ENCODE measurements at places on chromosomes 3 and 15.
A peak's percentile ranks its signal among the peaks of the same experiment; 100 is the strongest.

GRCh38 chr3:128584412-128585020, 66.1 kb downstream of the RPN1 start:
- DNase-seq = peak; percentile 80

- DNase-seq = no peak
Observed at GRCh38 chr15:74768099-74768770, 13.6 kb upstream of the CSK start.

DNA sequence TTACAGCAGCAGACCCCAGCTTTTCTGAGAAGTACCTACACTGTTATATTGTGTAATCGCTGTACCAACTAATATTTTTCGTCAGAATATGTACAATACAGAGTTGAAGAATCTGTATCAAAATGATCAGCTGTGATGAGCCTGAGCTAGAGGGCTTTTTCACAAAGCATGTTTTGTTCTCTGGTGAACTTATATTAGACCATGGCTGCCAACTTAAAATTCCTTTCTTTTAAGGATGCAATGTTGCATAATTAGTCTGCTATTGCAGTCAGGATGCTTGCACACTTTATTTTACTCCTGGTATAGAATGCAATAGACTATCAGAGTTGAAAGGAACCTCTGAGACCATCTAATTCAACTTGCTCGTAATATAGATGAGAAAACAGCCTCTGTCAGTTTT, 127.8 kb downstream of the RBMS3 start:
- DNase-seq = no peak

GRCh38 chr3:13543253-13543652, 5.7 kb upstream of the FBLN2 start:
- no peak for DNase-seq

DNA sequence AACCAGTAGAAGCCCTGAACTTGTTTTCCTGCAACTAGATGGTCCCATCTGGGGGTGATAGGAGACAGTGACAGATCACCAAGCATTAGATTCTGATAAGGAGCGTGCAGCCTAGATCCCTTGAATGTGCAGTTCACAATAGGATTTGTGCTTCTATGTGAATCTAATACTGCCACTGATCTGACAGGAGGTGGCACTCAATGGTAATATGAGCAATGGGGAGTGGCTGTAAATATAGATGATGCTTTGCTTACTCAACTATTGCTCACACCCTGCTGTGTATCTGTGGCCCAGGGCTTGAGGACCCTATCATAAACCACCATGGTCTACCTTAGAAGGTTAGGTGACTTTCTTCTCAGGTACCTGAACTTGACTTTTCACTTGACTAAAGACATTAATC, 417.1 kb upstream of the ARHGEF26 start:
- DNase-seq = no peak

DNA sequence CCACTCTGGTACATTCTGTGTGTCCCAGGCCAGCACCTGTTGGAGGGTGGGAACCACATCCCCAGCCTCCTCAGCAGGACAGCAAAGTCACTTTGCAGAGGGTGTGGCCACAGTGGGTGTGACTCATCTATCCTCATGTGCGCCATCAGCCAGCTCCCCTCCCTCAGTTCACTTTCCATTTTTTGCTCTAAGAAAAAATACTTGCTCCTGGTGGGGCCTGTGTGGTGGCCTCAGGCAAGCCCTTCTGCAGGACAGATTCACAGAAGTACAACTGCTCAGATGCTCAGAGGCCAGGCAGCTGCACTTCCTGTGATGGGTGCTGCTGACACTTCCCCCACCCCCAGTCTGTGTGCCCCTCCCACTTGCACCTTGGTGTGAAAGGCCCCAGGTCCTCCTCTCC, 78.3 kb upstream of the ALDH1L1 start:
- DNase-seq = no peak

DNA sequence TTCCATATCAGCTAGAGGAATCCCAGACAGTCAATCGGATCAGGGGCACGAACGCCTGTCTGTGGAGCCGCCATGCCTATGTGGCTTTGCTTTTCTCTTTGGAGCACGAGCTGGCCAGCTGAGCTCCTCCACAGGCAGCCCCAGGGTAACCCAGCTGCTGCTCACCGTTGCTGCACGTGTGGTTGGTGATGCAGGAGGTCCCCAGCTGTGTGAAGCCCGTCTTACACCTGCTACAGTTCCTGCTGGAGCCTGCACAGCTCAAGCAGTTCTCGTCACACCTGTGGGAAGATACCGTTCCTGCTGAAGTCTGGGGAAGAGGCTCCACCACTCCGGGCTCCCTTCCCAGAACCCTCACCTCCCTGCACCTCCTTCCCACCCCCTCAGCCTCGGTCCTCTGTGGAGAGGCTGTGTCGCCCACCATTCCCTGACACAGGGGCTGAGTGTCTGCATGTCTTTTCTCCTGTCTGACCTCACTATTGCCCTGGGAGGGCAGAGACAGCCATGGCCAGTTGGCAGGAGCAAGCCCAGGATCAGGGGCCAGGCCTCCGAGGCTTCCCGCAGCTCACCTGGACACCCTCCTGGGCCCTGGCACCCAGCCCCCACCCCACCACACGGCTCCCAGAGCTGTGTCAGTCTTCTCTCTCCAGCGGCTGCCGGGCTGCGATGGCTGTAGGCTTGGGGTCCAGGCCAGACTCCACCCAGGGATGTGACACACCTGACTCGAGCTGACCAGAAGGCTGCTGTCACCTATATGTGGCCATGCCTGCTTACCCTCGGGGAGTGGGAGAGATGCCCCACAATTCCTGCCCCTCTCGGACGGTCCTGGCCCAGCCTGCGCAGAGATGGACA, 12.2 kb upstream of the SNRPA1 start:
- no peak for DNase-seq

DNA sequence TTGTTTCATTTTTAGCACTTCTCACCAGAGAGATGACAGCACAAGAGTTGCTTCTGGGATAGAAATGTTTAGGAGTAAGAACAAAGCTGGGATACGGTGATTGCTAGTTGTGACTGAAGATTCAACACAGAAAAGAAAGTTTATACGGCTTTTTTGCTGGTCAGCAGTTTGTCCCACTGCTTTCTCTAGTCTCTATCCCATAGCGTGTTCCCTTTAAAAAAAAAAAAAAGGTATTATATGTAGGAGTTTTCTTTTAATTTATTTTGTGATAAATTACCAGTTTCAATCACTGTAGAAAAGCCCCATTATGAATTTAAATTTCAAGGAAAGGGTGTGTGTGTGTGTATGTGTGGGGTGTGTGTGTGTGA, 48.0 kb downstream of the PGPEP1L start:
- DNase-seq = no peak

DNA sequence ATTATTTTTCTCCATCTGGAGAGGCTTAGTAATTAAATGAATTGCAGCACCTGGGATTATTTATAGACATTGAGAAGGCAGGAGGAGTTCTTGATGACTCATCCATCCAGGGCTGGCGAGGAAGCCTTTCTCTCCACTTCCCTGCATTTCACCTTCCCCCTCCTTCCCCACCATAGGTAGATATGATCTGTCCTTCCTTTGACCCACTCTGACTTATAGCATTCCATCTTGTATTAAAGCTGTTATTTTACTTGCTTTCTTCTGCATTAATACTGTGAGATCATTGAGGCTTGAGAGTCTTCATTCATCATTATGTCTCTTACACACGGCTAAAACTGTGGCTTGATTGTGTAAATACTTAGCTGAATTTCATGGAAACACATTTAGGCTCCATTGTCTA, 288.8 kb downstream of the FEZF2 start:
- DNase-seq = no peak

- no peak for DNase-seq
Observed at GRCh38 chr3:48112813-48113212, 75.4 kb downstream of the CDC25A start.

GRCh38 chr3:9253327-9253726, 3.9 kb upstream of the SRGAP3 start:
- DNase-seq = no peak

- DNase-seq = no peak
Observed at GRCh38 chr3:67923796-67924195, 269.4 kb upstream of the SUCLG2 start.

GRCh38 chr3:164779816-164780215, 298.5 kb downstream of the SI start:
- DNase-seq = no peak

- DNase-seq = no peak
Observed at GRCh38 chr3:108125550-108126071, 34.8 kb upstream of the CD47 start.

- no peak for DNase-seq
Observed at GRCh38 chr15:33313491-33313890, 2.7 kb downstream of the RYR3 start.

DNA sequence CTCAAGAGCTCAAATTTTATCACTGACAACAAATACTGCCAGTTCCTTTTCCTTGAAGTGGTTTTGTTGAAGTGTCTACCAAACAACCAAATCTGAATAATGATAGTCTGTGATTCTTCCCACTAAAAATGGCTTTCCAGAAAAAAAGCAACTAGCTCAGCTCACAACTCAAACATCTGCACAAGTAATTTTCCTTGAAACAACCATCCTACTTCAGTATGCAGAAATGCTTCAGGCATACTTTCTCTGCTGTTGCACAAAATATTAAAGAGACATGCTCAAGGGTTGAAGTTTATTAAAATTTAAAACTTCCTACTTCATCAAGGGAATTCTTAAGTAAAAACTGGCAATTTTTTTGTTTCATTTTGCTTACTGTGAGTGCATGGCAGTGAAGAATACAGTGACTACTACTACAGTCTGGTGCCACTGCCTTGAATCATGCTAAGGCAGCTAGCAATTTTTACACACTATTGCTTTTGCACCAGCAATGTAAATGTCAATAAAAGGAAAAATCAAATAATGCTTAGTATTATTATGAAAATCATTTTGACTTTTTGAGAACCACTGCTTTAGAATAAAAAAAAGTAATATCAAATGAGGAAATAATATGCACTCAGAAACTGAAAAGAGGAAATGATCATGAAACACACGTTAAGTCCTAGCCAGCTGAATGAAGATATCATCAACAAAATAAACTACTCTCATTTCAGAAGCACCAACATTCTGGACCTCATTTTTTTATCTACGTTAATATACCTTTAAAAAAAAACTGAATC, 33.6 kb downstream of the VPS13C start:
- DNase-seq = no peak
